Activated CD4-positive, alpha-beta T cell treated with anti-CD3 and anti-CD28 coated beads for 4 hours (primary cell): ENCODE measurements at places on chromosomes 7 and 10.

GRCh38 chr7:72493850-72494661 lies 81.9 kb upstream of the CALN1 start:
- peak; percentile 21 for DNase-seq

GRCh38 chr10:51705774-51706173 lies 6.4 kb upstream of the CSTF2T start:
- DNase-seq = no peak

DNA sequence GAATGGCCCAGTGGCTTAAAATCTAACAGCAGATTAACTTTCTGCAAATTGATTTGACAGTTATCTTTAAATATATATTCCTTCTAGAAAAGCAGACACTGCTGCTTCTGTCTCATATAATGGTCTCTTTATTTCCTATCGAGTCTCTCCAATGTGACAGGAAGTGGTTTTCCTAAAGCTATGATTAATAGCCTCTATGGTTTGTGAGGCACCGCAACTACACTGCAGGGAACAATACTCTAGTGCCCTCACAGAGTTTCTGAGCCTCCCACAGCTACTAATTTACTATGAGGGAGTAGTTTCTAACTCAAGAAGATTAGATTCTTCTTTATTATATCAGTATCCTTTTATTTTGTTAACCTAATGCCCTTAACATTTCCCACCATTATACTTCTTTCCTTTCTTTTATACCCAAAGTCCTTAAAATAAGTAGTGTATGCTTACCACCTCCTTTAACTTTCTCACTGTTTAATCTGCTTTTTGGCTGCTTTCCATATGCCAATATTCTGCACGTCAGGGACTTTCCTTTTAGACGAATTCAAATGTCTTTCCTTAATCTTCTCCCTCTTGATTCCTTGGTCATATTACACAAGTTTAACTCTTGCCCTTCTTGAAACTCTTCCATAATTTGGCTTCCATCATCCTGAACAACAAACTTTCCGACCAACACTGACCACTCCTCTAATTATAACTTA lies 23.8 kb upstream of the AHR start:
- DNase-seq = peak; percentile 13

GRCh38 chr10:112040696-112041095 lies 142.9 kb downstream of the GPAM start:
- DNase-seq = no peak

- no peak for DNase-seq
These were observed 88.6 kb downstream of the LYZL1 start for GRCh38 chr10:29377333-29377961.

- peak; percentile 11 for DNase-seq
These were observed 945 bp downstream of the ADO start for GRCh38 chr10:62805231-62806099.

GRCh38 chr10:110857265-110858171 lies 14.2 kb upstream of the PDCD4 start:
- DNase-seq = no peak

- DNase-seq = no peak
These were observed 220.0 kb downstream of the ARHGAP21 start for GRCh38 chr10:24503461-24504320.

GRCh38 chr7:29078311-29079260 lies 67.8 kb downstream of the CPVL start:
- no peak for DNase-seq

GRCh38 chr10:42933448-42934340 lies 143.2 kb upstream of the RET start:
- DNase-seq = peak; percentile 23

- no peak for DNase-seq
These were observed 60.8 kb downstream of the PHTF2 start for GRCh38 chr7:77859343-77859742.

DNA sequence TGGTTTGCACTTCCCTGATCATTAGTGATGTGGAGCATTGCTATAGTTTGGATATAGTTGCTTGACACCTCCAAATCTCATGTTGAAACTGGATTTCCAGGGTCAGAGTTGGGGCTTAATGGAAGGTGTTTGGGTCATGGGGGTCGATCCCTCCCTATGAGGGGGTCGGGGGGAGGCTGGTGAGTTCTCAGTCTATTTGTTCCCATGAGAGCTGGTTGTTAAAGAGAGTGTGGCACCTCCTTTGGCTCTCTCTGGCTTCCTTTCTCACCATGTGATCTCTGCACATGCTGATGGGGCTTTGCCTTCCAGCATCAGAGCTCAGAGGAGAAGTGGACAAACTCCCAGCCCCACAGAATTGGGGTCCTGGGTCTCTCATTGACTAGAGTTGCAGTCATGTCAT lies 36.8 kb upstream of the BAMBI start:
- DNase-seq = no peak

- no peak for DNase-seq
These were observed 113.1 kb downstream of the TCERG1L start for GRCh38 chr10:131198401-131198800.

GRCh38 chr7:73966062-73966940 lies 61.7 kb upstream of the ELN start:
- DNase-seq = no peak

- no peak for DNase-seq
These were observed 21.9 kb upstream of the ITGA8 start for GRCh38 chr10:15741581-15741980.

- DNase-seq = no peak
These were observed 189.9 kb downstream of the TFEC start for GRCh38 chr7:115840702-115841101.

DNA sequence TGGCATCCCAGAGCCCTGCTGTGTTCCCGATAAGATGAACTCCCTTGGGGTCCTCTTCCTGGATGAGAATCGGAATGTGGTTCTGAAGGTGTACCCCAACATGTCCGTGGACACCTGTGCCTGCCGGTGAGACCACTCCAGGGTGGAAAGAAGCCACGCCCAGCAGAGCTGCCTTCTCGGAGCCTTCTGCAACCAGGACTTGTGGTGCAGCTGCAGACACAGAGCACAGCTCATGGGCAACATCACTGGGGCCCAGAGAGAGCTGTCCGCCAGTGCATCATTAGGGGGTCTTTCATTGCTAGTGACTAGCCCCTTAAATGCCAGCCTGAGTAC lies 9.6 kb upstream of the GDF2 start:
- DNase-seq = no peak

DNA sequence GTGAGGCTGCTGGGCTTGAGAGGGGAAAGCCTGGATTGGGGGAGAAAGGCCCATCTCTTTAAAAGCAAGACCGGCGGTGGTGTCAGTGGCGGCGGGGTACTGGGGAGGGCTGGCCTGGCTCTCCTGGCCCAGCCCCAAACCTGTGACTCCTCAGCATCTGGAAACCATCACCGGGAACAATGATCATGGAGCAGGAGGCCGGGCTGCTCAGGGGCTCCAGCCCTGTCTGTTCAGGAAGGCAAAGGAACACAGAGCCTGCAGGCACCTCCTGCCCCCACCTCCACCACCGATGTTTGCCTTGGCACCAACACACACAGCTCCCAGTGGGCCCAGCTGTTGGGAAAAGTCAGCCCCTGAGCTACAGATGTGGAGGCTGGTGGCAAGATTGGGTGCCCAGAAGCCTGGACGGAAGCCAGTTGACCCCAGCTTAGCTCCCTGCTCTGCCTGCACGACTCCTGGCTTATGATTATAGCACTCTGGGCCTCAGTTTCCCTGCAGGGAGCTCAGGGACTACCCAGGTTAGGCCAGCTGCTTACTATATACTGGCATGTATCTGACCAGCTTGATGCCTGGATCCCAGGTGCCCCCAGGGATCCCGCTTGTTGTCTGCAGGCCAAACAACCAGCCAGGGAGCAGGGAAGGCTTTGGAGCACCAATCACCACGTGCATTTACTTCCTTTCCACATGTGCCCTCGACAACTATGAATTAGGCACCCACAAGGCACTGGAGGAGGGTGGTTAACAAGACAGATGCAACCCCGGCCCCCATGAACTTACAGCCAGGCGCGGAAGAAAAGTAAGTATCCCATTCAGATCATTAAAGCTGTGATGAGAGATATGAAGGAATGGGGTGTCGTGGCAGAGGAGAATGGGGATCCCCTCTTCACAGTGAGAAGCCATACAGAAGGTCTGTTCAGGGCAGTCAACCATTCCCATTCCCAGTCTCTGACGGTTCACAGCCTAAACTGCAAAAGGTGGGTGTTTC lies 37.3 kb downstream of the ZCCHC24 start:
- DNase-seq = no peak

- no peak for DNase-seq
These were observed 41.8 kb downstream of the MCMBP start for GRCh38 chr10:119830851-119831250.

- no peak for DNase-seq
These were observed 347.2 kb upstream of the KCND2 start for GRCh38 chr7:119925581-119926289.

DNA sequence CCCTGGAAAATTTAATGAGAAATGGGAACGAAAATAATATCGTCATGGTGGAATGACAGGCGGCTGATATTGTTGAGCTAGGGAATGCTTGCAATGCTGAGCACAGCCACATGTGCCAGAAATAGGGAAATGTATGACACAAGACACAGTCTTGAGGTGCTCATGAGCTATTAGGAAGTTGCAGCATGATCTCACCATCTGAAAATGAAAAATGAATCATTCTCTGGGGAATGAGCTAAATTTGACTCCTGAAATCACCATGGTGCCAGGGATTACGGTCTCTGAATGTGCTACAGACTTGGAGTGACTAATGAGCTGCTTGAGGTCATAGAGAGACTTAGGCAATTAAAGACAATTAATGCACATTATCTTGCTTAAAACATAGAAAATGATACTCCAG lies 845.0 kb downstream of the CNTNAP2 start:
- no peak for DNase-seq

GRCh38 chr7:55515569-55516279 lies 56.6 kb downstream of the VOPP1 start:
- no peak for DNase-seq

DNA sequence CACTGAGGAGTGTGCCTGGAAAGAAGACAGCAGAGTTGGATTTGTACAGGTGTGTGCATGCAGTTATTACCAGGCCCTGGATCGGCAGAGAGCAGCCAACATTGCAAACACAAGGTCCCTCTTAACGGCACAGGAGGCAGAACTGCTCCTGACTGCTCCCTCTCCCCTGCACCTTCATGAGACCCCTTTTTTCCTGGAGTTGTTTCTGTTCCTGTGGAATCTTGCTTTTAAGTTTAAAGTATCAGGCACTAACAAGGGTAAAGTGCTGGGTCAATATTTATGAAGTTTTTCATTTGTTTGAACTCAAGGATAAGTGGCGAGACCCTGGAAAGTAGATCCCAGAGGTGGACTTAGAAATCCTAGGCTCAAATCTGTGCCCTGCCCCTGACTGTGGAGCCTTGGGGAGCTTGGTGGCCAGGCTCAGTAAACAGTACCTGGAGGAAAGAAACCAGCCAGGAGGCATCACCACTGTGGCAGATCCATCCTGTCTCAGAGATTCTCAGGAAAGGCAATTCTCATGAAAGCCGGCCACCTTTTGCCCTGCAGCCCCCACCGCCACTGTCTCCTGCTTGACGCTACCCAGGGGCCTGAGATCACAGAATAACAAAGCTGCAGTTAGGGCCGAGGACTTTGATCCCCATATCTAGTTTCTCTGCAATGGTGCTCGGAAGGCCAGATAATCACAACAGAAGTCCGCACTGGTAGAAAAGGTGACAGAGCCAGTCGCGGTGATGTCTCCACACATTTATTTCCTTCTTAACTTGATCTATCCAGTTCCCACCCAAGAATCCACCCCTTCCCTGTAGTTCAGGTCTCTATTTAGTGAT lies 36.7 kb downstream of the DDC start:
- no peak for DNase-seq

DNA sequence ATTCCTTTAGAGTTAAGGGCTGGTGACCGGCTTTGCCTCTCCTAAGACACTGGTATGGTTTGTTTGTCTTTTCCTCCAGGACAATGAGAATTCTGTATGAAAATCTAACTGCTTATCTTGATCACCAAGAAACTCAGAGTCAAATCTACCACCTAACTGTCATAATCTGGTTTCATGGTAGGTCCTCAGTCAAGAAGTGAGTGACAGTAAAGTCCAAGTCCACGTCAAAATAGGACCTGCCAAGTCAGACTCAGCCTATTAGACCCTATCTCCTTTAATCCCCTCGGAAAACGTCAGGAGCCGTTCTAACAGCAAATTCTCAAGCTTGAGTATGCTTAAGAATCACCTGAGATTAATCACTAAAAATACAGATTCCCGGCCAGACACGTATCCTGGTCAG lies 37.4 kb downstream of the C7orf33 start:
- no peak for DNase-seq

DNA sequence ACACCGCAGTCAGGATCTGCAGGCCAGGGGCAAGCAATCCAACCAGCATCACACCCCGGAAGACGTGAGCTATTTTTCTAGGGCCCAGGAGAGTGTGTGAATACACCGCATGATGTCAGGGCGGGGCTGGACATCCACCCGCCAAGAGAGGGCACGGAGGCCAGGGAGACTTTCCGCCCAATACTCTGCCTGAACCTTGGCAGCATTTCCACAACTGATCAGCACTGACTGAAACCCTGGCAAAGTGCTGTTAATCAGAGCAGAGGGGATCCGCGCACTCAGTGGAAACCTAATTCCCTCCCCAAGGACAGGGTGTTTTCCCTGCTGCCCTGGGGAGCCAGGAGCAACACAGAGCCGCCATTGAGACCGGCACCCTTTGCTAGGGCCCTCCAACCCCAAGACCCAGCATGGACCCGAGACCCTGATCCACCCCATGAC lies 8.2 kb downstream of the MAD1L1 start:
- no peak for DNase-seq

DNA sequence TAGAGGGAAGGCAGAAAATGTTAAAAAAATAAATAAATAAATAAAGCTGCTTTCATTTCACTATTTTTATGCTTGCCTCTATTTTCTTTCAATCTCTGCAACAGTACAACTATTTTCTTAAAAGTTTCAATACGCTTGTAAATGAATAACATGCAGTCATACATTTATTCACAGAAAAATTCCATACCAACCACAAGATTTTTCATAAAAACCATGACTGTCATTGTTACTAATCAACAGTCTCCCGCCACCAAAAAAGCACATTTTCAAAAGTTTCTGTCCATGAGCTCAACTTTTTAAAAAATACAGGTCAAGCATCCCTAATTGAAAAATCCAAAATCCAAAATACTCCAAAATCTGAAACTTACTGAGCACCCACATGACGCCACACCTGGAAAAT lies 5.3 kb downstream of the PARD3 start:
- DNase-seq = no peak
